ENCODE measurements at places on chromosomes 11 and 22.

- DNase-seq: no peak
Measured at GRCh38 chr11:36121054-36121453, 168.2 kb downstream of the COMMD9 start.

DNA sequence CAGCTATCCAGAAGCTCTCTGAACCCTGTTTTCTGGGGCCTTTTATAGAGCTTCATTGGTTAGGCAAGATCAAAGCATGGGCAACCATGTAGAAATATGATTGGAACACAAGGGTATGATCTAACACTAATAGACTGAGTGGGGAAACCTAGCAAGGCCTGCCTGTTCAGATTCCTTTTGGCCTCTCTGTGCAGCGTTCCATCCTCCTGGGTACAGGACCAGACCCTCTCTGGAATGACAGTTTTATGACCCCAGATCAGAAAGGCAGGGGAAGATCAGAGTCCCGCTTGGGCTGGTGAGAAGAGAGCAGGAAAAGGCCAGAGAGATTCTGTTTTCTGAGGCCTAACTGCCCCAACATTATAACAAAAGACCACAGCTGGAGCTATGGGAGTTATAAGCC lies 36.7 kb upstream of the VWA5A start:
- DNase-seq: no peak

DNA sequence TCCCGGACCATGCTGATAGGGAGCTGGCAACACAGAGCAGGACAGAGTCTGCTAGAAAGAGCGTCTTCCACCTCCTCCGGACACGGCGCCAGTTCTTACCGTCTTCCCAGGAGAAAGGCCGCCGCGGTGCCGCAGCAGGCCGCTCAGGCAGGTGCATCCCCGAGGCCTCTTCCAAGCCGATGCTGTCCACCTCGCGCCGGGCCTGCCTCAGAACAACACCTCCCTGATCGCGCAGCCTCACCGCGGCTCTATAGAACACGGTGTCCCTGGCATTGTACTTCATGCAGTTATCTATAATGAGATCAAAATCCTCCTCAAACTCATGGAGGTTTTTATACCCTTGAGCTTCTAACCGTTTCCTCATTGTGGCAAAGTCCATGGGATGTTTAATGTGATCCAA lies 30.0 kb downstream of the BRD1 start:
- no peak for DNase-seq

- DNase-seq: no peak
Measured at GRCh38 chr11:111913031-111913861, 712 bp downstream of the HSPB2 start.

DNA sequence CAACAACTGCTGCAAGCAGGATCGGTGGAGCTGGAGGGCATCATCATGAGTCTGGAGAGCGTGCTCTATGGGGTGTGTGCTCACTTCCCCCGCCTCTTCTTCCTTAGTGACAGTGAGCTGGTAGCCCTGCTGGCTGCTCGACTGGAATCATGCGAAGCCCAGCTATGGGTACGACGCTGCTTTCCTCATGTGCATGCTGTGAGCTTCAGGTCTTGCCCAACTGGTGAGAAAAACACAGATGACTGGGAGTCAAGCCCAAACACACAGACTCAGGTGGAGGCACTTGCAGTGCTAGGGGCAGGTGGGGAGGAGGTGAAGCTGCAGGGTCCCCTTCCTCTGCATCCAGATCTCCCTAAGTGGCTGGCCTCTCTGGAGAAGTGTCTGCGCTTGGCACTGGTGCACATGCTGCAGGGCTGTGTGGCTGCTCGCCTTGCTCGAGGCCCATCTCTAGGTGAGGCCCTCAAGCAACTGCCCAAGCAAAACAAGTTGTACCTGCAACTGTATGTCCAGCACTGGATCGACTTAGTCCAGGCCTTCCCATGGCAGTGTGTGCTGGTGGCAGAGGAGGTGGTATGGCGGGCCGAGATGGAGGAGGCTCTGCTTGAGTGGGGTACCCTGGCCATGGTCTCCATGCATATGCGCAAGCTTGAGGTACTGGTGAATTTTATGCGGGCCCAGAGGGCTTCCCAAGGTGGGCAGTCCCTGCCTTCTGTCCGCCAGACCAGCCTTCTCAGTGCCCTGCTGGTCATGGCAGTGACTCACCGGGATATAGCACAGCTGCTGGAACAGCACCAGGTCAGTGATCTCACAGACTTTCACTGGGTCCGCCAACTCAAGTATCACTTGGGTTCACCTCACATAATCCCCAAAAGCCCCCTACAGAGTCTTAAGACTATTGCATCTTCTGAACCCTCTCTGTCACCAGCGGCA lies 48.1 kb downstream of the DNHD1 start:
- no peak for DNase-seq

GRCh38 chr11:96260067-96260511 lies 82.9 kb downstream of the MAML2 start:
- DNase-seq: no peak

- DNase-seq: no peak
Measured at GRCh38 chr11:66676931-66677598, 622 bp downstream of the RBM4B start.

DNA sequence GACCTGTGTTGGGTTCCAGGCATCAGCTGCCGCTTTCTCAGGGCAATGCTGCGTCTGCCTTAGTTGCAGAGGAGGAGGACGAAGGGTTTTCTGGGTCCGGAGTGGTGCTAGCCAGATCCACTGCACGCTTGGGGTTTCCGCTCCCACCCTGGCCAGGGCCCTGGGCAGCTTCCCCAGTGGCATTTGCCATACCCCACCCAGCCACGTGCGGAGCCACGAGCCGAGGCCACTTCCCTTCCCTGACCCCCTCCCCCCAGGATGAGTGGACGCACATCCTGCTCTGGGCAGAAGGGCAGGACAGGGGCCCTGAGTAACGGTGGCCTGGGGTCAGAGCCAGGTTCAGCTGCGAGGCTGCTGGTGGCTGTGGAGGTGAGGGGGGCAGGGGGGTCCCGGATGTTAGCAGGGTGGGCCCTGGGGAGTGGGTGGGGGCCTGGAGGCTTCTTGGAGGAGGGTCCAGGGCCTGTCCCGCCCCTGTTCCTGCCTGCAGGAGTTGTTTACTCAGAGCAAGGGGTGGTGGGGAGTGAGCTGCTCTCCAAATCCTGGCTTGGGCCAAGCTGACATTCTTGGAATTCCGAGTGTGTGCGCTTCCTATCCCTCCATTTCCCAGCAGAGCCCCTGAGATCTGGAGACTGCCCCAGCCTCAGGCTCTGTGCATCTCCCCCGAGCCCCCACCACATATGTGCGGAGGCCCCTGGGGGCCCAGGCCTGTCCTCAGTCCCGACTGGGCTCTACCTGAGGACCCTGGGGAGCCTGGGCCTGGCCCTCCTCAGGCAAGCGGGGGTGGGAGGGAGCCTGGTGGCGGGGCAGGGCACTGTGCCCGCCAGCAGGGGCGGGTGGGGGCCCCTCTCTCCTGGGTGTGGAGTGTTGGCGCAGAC lies 1.4 kb downstream of the TSPAN4 start:
- no peak for DNase-seq

DNA sequence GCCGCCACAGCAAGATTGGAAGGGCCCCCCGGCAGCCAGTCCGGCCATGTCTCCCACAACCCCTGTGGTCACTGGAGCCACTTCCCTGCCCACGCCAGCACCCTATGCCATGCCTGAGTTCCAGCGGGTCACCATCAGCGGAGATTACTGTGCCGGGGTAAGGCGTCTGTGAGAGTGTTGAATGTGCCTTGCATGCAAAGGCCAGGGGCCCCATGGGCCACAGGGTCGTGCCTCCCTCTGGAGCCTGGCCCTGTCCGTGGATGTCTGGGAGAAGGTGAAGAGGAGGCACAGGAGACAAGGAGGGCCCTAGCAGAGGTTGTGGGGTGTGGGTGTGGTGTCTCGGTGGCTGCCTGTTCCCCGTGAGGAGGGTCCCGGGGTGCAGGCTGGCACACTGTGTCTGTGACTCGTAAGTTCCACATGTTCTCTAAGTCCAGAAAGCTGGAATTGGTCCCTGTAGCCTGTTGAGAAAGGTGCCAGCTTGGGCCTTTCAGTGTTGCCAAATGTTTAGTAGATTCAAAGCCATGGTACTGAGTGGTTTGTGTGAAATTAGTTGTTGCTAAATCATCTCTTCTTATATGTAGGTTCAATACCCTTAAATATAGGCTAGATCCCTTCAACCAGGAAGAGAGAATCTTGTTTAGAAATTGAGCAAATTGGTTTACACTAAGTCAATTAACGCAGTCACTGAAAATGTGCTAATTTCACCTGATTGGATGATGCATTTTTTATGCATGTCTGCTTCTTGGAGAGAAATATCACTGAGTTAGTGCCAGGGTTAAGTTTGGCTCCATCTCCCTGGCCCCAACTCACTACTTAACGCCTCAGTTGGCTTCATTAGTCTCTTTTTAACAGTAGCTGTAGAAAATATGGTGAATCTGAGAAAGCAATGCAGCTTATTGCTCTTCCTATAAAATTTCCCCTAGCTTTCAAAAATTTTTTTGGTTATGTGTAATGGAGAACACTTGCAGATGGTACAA lies 23.8 kb downstream of the AMPD3 start:
- no peak for DNase-seq

DNA sequence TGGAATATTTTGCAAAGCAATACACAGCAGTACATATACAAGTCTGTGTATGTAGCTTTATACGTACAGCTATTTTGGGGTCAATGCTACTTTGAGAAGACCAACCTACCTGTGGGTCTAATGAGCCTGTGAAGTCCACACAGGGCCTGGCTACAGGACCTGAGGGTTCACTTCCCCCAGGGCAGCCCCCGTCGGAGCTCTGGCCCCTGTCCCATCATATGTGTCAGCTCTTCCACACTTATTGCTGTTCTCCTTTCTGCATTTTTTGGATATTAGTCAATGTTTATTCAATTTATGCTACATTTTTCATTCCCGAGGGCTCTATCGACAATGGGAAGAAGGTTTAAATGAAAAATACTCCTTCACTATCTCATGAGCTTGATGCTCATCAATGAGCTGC lies 1473.6 kb downstream of the BRD1 start:
- no peak for DNase-seq

DNA sequence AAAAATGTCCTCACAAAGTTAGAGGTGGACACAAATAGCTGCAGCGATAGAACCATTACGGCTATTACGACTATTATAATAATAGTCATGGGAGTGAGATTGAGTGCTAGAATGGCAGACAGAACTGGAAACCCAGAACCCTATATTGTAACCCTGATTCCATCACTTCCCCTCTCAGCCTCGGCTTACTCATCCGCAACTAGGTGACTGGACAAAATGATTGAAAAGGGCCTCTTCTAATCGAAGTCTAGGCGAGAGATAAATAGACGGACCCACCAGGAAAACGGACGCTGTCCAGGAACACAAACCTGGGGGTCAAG lies 629 bp downstream of the PSMA1 start:
- DNase-seq: peak; percentile 43

- DNase-seq: no peak
Measured at GRCh38 chr11:131483453-131483852, 113.0 kb downstream of the NTM start.

- no peak for DNase-seq
Measured at GRCh38 chr11:114202011-114202609, 94.1 kb upstream of the NNMT start.

DNA sequence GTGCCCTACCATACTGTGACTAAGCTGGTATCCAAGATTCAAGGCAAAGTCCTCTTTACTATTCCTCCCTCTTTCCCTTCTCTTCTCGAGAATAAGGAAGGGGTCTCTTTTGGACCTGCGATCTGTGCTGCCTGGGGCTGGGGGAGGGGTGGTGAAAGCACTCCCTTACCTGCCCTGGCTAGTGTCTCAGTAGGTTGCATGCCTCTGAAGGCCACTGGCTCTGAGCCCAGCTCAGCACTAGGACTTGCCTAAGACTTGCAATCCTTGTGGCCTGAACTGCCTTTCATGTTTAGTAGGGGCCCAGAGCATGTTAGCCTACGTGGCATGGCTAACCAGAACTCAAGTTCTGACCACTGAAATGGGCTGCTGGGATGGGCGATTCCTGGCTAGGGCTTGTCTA lies 13.0 kb upstream of the REXO2 start:
- DNase-seq: no peak

- DNase-seq: no peak
Measured at GRCh38 chr22:19626042-19626587, 88.2 kb upstream of the SEPTIN5 start.

DNA sequence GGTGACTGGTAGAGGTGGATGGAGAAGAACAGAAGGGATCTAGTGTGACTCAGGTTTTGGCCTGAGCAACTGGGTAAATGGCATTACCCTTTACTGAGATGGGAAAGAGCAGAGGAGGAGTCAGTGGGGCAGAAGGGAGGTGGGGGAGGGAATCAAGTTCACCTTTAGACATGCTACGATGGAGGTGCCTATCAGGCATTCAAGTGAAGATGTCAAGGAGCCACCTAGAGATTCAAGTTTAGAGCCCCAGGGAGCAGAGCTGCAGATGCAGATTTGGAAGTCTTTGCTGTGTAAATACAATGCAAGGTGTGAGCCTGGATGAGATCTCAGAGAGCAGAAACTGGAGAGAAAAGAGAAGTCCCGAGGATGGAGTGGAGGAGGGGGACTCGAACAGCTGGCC lies 979 bp upstream of the MOGAT2 start:
- no peak for DNase-seq

GRCh38 chr11:93370260-93370659 lies 39.7 kb downstream of the DEUP1 start:
- DNase-seq: no peak

GRCh38 chr22:44599084-44599483 lies 101.1 kb upstream of the RTL6 start:
- no peak for DNase-seq

DNA sequence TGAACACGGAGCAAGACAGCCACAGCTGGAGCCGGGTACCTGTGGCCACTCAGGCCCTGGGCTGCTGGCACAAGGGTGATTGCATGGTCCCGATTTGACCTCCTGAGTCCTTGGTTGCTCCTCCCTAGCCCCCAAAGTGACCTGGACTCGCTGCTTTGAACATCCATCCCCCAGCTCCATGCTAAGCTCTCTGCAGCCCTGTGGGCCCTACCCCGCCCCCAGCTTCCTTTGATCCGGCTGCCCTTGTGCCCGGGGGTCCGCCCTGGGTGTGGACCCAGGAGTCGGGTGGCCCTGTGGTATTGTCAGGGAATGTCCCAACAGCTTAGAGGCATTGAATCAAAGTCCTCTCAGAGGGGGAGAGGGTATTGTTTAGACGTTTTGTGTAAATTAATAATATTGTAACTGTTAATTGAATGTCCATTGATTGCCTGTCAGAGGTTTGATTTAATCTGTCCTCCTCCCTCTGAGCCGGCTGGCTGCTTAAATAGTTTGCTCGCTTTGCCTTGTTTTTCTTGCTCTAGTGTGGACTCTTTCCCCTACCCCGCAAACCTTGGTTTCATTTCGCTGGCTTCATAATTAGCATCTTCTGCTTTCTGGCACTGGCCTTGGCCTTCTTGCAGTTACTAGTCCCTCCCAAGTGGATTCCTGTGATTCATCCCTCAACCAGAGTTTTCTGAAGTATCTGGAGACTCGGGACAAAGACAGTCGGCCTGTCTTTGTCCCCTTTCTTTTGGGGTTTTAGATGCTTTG lies 20.7 kb downstream of the GRIK4 start:
- DNase-seq: no peak

DNA sequence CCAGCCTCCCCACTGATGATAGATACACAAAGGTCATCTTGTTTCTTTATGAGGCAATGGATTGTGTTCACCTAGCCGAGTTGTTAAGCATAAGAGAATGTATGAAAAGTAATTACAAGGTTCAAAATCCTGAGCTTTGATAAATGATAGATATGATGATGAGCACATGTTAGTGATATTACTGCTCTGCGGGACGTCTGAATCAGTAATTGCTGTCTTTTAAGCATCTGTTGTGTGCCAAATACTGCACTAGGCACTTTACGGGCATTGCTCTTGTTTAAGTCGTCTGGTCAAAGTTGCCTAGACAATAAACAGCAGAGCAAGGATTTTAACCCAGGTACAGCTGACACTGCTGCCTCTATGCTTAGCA lies 559 bp upstream of the RNF141 start:
- DNase-seq: no peak

Measured in stimulated activated CD4-positive, alpha-beta T cell treated with anti-CD3 and anti-CD28 coated beads, Interleukin-4, amount 100 ng/mL, for 24 hours (primary cell).